Lower lobe of right lung (tissue), 2 donors: ENCODE measurements at places on chromosomes 3 and 15.

- H3K36me3 ChIP-seq = no peaks in the 10 kb centered on the region
- peaks cover 14% of the 10 kb centered on the region for H3K4me1 ChIP-seq
- peaks cover 3% of the 10 kb centered on the region for H3K27me3 ChIP-seq
- no peak overlapping the region for H3K4me3 ChIP-seq
- no peak overlapping the region for H3K27ac ChIP-seq
- no peak for DNase-seq
Measured at GRCh38 chr15:91268510-91268909, 168.5 kb downstream of the SV2B start.

- H3K36me3 ChIP-seq = no peaks in the 10 kb centered on the region
- peaks cover 16% of the 10 kb centered on the region for H3K4me1 ChIP-seq
- no peak overlapping the region for H3K27ac ChIP-seq
- no peaks in the 10 kb centered on the region for H3K27me3 ChIP-seq
- H3K4me3 ChIP-seq = no peak overlapping the region
Measured at GRCh38 chr15:60416484-60416883, 18.7 kb upstream of the ANXA2 start.

DNA sequence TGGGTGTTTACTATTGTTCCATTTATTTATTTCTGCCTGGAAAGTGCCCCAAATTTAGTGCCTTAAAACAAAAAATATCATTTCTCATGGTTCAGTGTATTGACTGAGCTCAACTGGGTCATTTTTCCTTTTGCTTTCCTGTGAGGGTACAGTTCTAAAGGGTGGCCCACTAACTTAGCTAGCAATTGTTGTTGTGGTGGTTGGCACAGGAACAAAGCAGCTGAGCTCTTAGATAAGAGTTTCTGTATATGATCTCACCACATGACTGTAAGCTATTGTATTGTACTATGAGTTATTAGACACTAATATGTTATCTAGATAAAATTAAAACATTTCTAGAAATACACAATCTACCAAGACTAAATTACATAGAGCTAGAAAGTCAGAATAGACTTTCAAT is 1283.7 kb downstream of the OTOL1 start:
- H3K4me1 ChIP-seq = no peaks in the 10 kb centered on the region
- no peaks in the 10 kb centered on the region for H3K27me3 ChIP-seq
- no peak overlapping the region for H3K27ac ChIP-seq
- DNase-seq = no peak
- H3K4me3 ChIP-seq = no peak overlapping the region

- no peaks in the 10 kb centered on the region for H3K36me3 ChIP-seq
- no peak for DNase-seq
- H3K27ac ChIP-seq = no peak overlapping the region
- no peaks in the 10 kb centered on the region for H3K27me3 ChIP-seq
- H3K4me3 ChIP-seq = no peak overlapping the region
Measured at GRCh38 chr3:9339761-9340471, 22.9 kb upstream of the THUMPD3 start.

DNA sequence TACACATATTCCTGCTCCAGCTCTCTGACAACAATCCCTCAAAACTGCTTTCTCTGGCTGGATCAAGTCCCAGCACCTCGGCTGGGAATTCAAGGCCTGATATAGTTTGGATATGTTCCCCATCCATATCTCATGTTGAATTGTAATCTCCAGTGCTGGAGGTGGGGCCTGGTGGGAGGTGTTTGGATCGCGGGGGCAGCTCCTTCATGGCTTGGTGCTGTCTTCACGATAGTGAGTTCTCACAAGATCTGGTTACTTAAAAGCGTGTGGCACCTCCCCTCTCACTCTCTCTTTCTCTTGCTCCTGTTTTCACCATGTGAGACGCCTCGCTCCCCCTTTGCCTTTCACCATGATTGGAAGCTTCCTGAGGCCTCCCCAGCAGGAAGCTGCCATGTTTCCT is 47.4 kb upstream of the SYN2 start:
- H3K4me3 ChIP-seq = no peak overlapping the region
- no peaks in the 10 kb centered on the region for H3K4me1 ChIP-seq
- no peak overlapping the region for H3K27ac ChIP-seq
- H3K27me3 ChIP-seq = no peaks in the 10 kb centered on the region
- DNase-seq = no peak

DNA sequence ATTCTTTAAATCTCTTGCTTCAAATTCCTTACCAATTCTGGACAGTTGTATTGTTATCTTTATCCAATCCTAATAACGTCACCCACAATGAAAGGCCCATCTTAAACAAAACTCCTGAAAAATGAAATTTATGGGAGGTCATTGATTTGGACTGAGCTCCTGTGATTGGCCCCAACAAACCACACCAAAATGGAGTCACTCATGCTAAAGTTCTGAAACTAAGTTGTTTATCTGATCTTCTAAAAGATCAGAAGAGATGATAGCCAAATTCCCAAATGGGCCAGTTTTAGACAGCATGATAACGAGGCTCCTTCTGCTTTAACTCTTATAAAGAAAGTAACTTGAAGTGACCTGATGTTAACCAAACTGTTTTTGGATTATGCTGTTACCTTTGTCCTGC is 39.7 kb upstream of the GPD1L start:
- H3K27me3 ChIP-seq = no peaks in the 10 kb centered on the region
- H3K4me3 ChIP-seq = no peak overlapping the region
- no peaks in the 10 kb centered on the region for H3K4me1 ChIP-seq

GRCh38 chr3:95312650-95313049 is 1249.8 kb downstream of the NSUN3 start:
- H3K27ac ChIP-seq = no peak overlapping the region
- no peak overlapping the region for H3K4me3 ChIP-seq
- no peaks in the 10 kb centered on the region for H3K4me1 ChIP-seq
- H3K27me3 ChIP-seq = no peaks in the 10 kb centered on the region

DNA sequence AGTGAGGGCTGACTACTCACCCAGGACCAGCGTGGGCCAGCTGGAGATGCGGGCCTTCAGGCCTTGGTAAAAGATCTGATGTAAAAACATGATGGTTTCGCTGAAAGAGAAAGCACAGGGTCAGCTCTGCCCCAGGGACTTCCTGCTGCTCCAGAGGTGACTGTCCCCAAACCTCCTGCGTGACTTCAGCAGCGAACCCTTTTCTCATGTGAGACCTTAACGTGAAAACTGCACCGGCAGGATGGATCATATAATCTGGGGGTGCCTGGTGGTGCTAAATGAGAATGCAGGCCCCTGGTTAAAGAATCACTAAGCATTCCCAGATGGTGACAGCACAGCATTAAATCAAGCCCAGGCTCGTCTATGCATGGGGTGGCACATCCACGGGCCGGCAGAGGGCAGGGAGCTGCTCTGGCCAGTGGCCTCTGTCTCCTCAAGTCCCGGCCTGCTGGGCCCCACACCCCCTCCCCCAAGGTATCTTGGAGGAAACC is 55.4 kb downstream of the RASGRF1 start:
- no peak overlapping the region for H3K4me3 ChIP-seq
- no peak overlapping the region for H3K27ac ChIP-seq

- H3K36me3 ChIP-seq = peaks cover 84% of the 10 kb centered on the region
- H3K27me3 ChIP-seq = no peaks in the 10 kb centered on the region
- no peak for DNase-seq
- H3K27ac ChIP-seq = no peak overlapping the region
Measured at GRCh38 chr3:193648542-193649076, 55.6 kb downstream of the OPA1 start.

DNA sequence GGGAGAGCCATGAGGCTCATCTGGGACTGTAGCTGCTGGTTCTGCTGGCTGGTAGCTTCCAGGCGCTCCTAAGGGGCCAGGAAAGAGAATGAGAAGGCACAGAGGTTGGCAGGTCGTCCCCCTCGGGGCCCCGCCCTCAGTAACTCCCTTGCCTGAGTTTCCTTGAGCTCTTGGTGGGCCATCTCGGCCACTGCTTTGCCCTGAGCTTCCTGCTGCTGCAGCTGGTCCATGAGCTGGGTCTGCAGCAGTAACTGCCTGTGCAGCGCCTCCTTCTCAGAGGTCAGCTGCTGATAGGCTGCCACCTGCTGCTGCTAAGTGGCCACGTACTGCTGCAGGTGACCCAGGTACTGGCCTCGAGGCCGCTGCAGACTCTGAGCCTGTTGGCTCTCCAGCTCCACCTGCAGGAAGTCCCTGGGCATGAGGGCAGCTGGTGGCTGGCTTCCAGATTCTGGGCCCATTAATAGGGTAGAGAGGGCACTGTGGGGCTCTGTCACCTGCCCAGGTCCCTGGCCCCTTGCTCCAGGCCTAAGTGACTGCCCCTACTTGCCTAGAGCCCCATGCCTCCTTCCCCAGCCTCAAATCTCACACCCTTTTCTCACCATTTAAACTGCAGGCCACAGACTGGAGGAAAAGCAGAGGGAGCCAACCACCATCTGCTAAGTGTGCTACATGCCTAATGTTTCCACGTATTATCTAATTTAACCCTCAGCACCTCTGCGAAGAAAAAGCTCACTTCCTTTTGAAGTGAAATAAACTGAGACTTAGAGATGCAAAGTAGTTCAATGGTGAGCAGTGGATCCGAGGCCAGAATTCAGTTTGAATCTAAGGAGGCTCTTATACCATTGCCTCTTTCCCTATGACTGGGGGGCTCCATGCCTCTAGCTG is 10.8 kb upstream of the VPS33B start:
- no peak overlapping the region for H3K4me3 ChIP-seq
- peaks cover 3% of the 10 kb centered on the region for H3K27me3 ChIP-seq
- H3K36me3 ChIP-seq = no peaks in the 10 kb centered on the region
- no peaks in the 10 kb centered on the region for H3K4me1 ChIP-seq
- DNase-seq = peak; percentile 87
- H3K27ac ChIP-seq = no peak overlapping the region

- H3K36me3 ChIP-seq = no peaks in the 10 kb centered on the region
- DNase-seq = no peak
- no peaks in the 10 kb centered on the region for H3K27me3 ChIP-seq
- H3K4me1 ChIP-seq = peaks cover 51% of the 10 kb centered on the region
Measured at GRCh38 chr15:83064859-83065258, 2.2 kb downstream of the BTBD1 start.

GRCh38 chr3:44894485-44894884 is 20.1 kb downstream of the TGM4 start:
- H3K27ac ChIP-seq = no peak overlapping the region
- H3K36me3 ChIP-seq = no peaks in the 10 kb centered on the region
- no peaks in the 10 kb centered on the region for H3K4me1 ChIP-seq

- DNase-seq = no peak
- no peak overlapping the region for H3K4me3 ChIP-seq
- no peaks in the 10 kb centered on the region for H3K27me3 ChIP-seq
- H3K4me1 ChIP-seq = peaks cover 4% of the 10 kb centered on the region
Measured at GRCh38 chr15:72968531-72968922, 83.7 kb upstream of the NEO1 start.

DNA sequence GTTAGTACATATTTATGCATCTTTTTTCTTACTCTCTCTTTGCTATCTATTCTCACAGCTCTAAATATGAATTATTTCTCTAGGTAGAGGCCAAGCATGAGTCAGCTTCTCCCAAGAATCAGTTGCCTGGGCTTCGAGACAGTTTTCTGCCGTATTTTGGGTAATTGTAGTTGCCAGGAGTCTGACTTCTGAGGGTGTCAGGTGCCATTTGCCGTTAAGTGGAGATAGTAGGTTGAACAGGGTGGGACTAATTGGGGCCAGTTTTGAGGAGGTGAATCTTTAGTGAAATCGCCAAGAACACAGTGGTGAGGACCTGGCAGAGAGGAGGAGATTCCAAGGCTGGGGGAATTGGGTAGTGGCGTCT is 7.8 kb upstream of the NRROS start:
- peaks cover 30% of the 10 kb centered on the region for H3K4me1 ChIP-seq
- peak overlapping the region; percentile 94 for H3K27ac ChIP-seq
- peak overlapping the region; percentile 67 for H3K4me3 ChIP-seq
- no peaks in the 10 kb centered on the region for H3K36me3 ChIP-seq

DNA sequence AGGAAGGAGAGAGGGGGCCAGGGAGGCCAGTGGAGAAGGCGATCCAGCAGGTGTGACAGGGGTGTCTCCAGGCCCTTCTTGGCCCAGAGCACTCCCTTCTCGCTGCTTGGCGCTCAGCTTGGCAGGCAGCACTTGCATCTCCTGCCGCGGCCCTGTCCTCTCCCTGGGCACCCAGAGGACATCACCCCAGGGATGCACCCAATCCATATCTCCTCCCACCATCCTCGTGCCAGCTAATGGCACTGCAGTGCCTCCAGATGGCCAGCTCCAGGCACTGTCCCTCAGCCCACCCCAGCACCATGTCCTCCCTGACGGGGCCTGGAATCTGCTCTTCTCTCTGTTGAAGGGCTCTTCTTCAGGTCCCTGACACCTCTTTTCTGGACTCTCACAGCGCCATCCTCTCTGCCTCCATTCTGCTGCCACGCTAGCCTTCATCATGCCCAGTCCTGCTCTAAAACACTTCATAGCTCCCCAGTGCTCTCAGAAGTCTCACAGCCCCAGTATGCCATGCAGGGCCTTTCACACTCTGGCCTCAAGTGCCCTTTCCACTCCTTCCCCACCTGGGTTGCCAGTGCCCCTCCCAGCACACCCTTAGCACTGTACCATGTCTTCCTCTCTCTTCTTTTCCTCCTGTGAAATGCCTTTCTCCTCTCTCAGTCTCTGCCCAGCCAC is 106.8 kb upstream of the SLC6A11 start:
- H3K27me3 ChIP-seq = peaks cover 51% of the 10 kb centered on the region
- H3K4me1 ChIP-seq = no peaks in the 10 kb centered on the region
- DNase-seq = no peak
- H3K4me3 ChIP-seq = no peak overlapping the region
- no peak overlapping the region for H3K27ac ChIP-seq

DNA sequence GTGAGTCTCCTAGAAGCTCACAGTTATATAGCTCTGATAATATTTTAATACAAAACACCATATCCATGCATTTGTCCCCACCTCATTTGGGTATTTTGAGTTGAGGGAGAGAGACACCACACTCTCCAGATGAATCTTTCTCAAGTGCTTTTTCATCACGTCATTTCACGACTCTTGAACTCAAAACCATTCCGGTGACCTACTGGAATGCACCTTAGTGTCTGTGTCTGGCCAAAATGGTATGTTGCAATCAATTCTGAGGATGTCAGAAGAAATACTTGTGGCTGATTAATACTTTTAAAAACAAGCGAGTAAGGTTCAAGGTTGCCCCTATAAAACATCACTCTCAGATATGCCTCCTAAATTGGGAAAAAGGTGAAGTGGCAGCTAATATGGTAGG is 352.6 kb upstream of the ICE2 start:
- no peak for DNase-seq
- H3K27ac ChIP-seq = no peak overlapping the region
- H3K4me1 ChIP-seq = no peaks in the 10 kb centered on the region
- no peaks in the 10 kb centered on the region for H3K27me3 ChIP-seq
